ENCODE measurements at places on chromosomes 2 and 18. TPM values are rescaled to one million over a fixed set of nuclear protein-coding genes. Genes with fewer than 3 reads are reported as not detected.

Gene POTEC
- 0.10 TPM for total RNA-seq

Gene KIF5C
- total RNA-seq: 1.7 TPM

- no peak for DNase-seq
These were observed 33.6 kb upstream of the SNED1 start for GRCh38 chr2:240964704-240965295.

- DNase-seq: no peak
These were observed 143.7 kb downstream of the KLHL29 start for GRCh38 chr2:23528690-23529089.

DNA sequence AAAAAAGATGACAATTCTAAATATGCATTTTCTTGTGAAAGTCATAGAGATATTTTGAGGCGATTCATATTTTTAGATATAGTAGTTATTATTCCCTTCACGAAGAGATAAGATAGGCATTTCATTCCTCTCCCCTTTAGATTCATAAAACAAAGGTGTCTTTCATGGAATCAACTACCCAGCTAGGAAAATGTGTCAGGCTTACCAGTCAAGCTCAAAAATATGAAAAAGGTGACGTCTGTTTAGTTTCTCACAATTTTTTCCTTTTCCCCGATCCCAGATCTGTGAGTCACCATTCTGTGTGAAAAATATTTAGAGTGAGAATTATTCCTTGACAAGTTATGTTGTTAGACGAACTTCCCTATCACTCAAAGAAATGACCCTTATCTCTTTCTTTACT, 95.4 kb upstream of the FN1 start:
- no peak for DNase-seq
